Immature natural killer cell (primary cell): ENCODE measurements at places on chromosomes 4 and X. TPM values are rescaled to one million over a fixed set of nuclear protein-coding genes. Genes with fewer than 3 reads are reported as not detected.
A peak's percentile ranks its signal among the peaks of the same experiment; 100 is the strongest.

The CENPVL1 gene
- polyA plus RNA-seq, result not detected

The CFP gene
- 22.0 TPM for polyA plus RNA-seq

DNA sequence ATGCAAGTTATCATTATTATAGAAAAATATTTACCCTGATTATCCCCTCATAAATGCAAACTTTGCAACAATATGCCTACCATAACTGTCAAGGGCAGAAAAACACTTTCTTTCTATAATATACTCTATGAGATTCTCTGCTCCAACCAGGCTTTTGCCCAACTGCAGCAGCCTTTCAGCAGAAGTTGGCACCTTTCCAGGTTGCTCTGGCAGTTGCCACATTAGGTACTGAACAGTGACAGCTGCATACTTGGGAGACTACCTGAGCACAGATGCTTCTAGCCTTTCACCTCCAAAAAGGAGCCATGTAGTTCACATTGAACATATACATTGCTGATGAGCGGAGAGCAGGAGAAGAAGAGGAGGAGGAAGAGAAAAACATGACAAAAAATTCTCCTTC, 69.5 kb upstream of the BRWD3 start:
- no peaks in the 10 kb centered on the region for H3K4me1 ChIP-seq
- DNase-seq, result no peak
- H3K4me3 ChIP-seq, result no peak overlapping the region
- H3K36me3 ChIP-seq, result no peaks in the 10 kb centered on the region
- no peak overlapping the region for H3K27ac ChIP-seq
- H3K27me3 ChIP-seq, result peaks cover under 1% of the 10 kb centered on the region

- no peak for DNase-seq
- peak overlapping the region; percentile 49 for H3K27ac ChIP-seq
- H3K27me3 ChIP-seq, result peaks cover 13% of the 10 kb centered on the region
- H3K36me3 ChIP-seq, result no peaks in the 10 kb centered on the region
- peak overlapping the region; percentile 84 for H3K4me3 ChIP-seq
Measured at GRCh38 chrX:18674417-18674787, 2.5 kb upstream of the RS1 start.

DNA sequence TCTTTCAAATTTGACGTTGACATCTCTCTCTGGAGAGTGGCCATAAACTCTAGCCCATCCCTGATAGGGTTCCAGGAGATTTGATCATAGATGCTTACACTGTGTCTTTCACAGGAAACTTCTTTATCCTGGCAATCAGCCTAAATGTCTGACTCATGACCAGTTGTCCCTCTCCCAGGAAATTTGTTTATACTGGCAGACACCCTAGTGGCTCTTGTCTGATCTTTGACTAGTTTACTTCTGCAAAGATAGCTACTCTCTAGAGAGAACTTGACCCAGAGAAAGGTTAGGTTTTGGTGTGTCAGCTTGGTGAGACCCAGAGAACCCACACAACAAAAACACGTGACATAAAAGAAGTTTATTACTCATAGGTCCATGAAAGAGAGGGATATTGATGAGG, 509.8 kb downstream of the CENPC start:
- H3K4me3 ChIP-seq, result no peak overlapping the region
- DNase-seq, result no peak
- no peaks in the 10 kb centered on the region for H3K4me1 ChIP-seq
- H3K27ac ChIP-seq, result no peak overlapping the region
- no peaks in the 10 kb centered on the region for H3K36me3 ChIP-seq

GRCh38 chrX:7077241-7078230, 70.0 kb upstream of the STS start:
- no peak overlapping the region for H3K4me3 ChIP-seq
- peaks cover 3% of the 10 kb centered on the region for H3K27me3 ChIP-seq
- H3K27ac ChIP-seq, result no peak overlapping the region
- H3K36me3 ChIP-seq, result no peaks in the 10 kb centered on the region
- peaks cover 61% of the 10 kb centered on the region for H3K4me1 ChIP-seq

- H3K27ac ChIP-seq, result no peak overlapping the region
- no peak overlapping the region for H3K4me3 ChIP-seq
Measured at GRCh38 chrX:105648732-105649131, 173.6 kb upstream of the NRK start.

GRCh38 chrX:17007134-17007768, 60.8 kb downstream of the REPS2 start:
- DNase-seq, result no peak
- no peak overlapping the region for H3K27ac ChIP-seq
- H3K4me3 ChIP-seq, result no peak overlapping the region
- H3K4me1 ChIP-seq, result no peaks in the 10 kb centered on the region

DNA sequence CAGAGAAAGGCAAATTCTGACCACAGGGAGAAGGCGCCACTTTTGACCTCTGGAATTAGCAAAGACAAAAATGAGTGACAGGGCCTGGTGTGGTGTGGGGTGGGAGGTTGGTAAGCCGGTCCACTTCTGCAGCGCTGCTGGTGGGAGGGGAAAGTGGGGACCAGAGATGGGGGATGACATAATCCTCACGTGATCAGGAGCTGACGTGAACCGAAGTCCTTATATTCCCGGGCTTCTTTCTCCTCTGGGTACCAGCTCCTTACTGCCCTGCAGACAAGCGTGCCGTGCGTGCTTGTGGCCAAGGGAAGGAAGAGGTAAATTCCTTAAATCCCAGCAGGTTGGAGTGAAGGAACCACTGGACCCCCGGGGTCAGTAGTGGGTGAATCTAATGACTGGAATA, at the start of gene TCEAL7:
Gene TCEAL7 (plus strand): TSS at position 249 of the 400 bp plus-strand sequence. CDS start 1,165 bp downstream, outside the sequence.
- H3K27ac ChIP-seq, result no peak within 1 kb of the TSS
- no peaks in the 10 kb centered on the region for H3K36me3 ChIP-seq
- DNase-seq, result no peak
- peaks cover 11% of the 10 kb centered on the region for H3K27me3 ChIP-seq
- no peak within 1 kb of the TSS for H3K4me3 ChIP-seq

GRCh38 chrX:33906971-33907370, 225.1 kb downstream of the FAM47A start:
- peaks cover 5% of the 10 kb centered on the region for H3K27me3 ChIP-seq
- H3K27ac ChIP-seq, result no peak overlapping the region
- no peaks in the 10 kb centered on the region for H3K4me1 ChIP-seq
- DNase-seq, result no peak
- no peaks in the 10 kb centered on the region for H3K36me3 ChIP-seq
- H3K4me3 ChIP-seq, result no peak overlapping the region

GRCh38 chr4:12165616-12166015, 736.9 kb upstream of the HS3ST1 start:
- H3K4me1 ChIP-seq, result no peaks in the 10 kb centered on the region
- H3K27me3 ChIP-seq, result peaks cover 3% of the 10 kb centered on the region
- no peak overlapping the region for H3K4me3 ChIP-seq
- DNase-seq, result no peak
- no peaks in the 10 kb centered on the region for H3K36me3 ChIP-seq

DNA sequence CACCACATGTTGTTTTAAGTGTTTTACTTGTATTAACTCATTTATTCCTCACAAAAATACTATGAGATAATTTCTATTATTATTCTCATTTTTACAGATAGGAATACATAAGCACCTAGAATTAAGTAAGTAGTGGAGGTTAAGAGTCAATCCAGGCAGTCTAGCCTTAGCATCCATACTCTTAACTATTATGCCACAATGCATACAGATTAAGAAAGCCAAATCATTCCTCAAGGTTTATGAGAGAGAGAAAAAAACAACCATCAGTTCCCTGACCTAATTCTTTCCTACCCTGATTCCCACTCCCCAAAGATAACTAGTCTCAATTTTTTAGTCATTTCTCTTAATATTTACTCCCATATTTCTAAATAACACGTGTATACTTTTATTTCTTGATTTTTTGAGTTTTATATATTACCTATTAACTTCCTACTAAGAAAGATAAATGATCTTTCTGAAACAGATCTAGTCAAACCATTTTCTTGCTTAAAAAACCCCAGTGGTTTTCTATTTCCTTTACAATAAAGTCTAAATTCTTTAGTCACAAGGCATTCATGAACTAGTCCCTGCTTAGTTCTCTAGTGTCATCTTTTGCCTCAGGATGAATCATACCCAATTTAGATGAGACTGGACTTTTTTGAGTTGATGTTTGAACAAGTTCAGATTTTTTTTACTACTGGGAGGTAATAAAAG, 16.0 kb downstream of the UBA6 start:
- H3K4me1 ChIP-seq, result peaks cover 55% of the 10 kb centered on the region
- H3K27me3 ChIP-seq, result no peaks in the 10 kb centered on the region
- no peak overlapping the region for H3K4me3 ChIP-seq
- H3K27ac ChIP-seq, result peak overlapping the region; percentile 14
- no peak for DNase-seq

The ERVMER34-1 gene
- polyA plus RNA-seq, result not detected

The RHOH gene
- 82.0 TPM for polyA plus RNA-seq

The ATOH1 gene
- polyA plus RNA-seq, result not detected

GRCh38 chr4:169566021-169566818, 46.2 kb downstream of the NEK1 start:
- no peak overlapping the region for H3K27ac ChIP-seq
- peak; percentile 29 for DNase-seq
- peaks cover 15% of the 10 kb centered on the region for H3K4me1 ChIP-seq
- peaks cover 3% of the 10 kb centered on the region for H3K27me3 ChIP-seq
- peaks cover 1% of the 10 kb centered on the region for H3K36me3 ChIP-seq

DNA sequence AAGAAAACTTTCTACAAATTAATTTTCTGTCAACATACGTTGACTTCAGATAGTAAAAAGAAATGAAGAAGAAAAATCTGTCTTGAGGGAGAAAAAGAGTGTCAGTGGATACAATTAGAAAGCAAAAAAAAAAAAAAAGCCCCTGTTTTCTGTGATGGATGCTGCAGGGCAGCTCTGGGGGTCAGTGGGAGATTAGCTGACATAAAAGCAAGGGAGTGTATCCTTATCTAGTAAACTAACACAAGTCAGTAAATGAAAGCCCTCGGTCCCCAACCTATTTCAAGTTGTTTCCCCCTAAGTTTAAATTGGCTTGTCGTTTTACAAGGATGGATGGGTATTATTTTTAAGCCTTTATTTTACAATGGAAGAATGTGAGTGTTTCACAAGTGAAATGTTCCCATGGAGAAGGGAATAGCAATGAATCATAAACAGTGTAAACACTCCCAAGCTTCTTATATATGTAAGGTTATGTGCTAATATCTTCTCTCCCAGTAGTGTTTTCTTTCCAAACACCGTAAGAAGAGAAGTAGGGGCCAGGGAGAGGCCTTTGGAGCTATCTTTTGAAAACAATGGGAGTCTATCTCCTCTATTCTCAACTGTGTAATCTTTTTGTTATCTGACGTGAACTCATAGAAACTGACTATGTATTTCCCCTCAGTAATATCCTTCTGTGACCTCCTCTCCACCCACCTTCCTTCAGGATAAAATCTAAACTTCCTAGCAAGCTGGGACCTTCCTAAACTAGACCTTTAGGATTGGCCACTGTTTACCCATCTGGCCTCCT, 347.7 kb downstream of the FBXO8 start:
- no peak overlapping the region for H3K27ac ChIP-seq
- no peaks in the 10 kb centered on the region for H3K4me1 ChIP-seq
- peaks cover 3% of the 10 kb centered on the region for H3K27me3 ChIP-seq
- H3K36me3 ChIP-seq, result no peaks in the 10 kb centered on the region
- no peak overlapping the region for H3K4me3 ChIP-seq

The GABRB1 gene
- polyA plus RNA-seq, result not detected

DNA sequence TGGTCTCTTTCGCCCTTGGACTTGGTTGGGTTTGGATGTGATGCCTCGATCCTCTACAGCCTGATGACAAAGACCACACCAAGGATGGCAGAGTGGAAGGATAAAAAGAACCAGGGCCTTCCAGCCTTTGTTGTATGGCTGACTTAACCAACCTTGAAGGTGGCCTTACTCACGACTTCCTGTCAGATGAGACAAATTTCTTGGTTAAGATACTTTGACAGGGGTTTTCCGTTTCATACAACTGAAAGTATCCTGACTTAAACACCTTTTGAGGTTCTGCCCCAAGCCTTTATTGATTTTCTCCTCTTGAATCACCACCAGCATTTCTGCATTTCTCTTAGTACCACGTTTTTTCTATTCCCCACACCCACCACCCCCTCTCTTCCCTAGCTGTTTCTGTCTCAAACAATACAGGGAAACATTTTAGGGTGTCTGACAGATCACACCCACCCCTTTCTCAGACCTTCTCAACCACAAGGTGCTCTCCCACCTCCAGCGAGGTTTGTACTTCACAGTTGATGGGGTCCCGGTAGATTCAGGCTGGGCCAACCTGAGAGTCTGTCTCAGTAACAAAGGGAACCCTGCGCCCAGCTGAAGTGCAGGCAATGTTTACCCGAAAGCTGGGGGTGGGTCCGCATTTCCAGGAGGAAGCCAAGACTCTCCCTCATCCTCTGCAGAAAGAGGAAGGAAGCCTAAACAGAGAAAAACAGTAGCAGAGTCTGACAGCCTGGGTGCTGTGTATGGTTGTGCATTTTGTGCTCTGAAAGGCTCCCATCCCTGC, 5.0 kb upstream of the TSPAN5 start:
- peak overlapping the region; percentile 94 for H3K27ac ChIP-seq
- H3K27me3 ChIP-seq, result no peaks in the 10 kb centered on the region
- H3K36me3 ChIP-seq, result no peaks in the 10 kb centered on the region
- DNase-seq, result peak; percentile 43
- peak overlapping the region; percentile 66 for H3K4me3 ChIP-seq

The QRFPR gene
- not detected for polyA plus RNA-seq

DNA sequence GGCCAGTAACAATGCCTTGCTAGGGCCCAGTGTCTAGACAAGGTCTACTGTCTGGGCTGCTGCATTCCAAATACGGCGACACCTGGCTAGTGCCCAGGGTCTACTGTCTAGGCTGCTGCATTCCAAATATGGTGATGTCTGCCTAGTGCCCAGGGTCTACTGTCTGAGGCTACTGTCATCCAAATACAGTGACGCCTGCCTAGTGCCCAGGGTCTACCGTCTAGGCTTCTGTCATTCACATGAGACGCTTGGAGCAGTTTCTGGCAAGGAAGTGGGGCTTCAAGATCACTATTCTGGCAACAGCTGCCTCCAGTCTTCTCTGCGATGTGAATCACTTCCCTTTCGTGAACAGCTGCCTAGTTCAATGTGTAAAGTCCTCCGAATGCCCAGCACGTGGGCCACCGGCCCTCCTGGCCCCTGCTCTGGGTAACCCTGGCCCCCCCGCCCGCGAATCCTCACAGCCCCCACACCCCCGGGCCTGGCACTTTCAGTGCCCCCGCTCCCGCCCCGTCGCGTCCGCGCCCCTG, 12.7 kb downstream of the ACOX3 start:
- peak overlapping the region; percentile 94 for H3K27ac ChIP-seq
- no peak for DNase-seq
- peaks cover 9% of the 10 kb centered on the region for H3K27me3 ChIP-seq
- H3K4me1 ChIP-seq, result peaks cover 23% of the 10 kb centered on the region
- peak overlapping the region; percentile 95 for H3K4me3 ChIP-seq
- H3K36me3 ChIP-seq, result peaks cover 4% of the 10 kb centered on the region

- H3K27ac ChIP-seq, result no peak overlapping the region
- no peak overlapping the region for H3K4me3 ChIP-seq
- no peaks in the 10 kb centered on the region for H3K4me1 ChIP-seq
Measured at GRCh38 chr4:38923746-38924145, 56.1 kb downstream of the FAM114A1 start.

The MAGEB1 gene
- not detected for polyA plus RNA-seq

- H3K27me3 ChIP-seq, result no peaks in the 10 kb centered on the region
- H3K27ac ChIP-seq, result no peak overlapping the region
- no peaks in the 10 kb centered on the region for H3K4me1 ChIP-seq
- no peak for DNase-seq
- H3K4me3 ChIP-seq, result no peak overlapping the region
Measured at GRCh38 chr4:114717432-114717831, 118.8 kb downstream of the UGT8 start.
